ENCODE measurements at places on chromosomes 7 and 10. TPM values are rescaled to one million over a fixed set of nuclear protein-coding genes. Genes with fewer than 3 reads are reported as not detected.
A peak's percentile ranks its signal among the peaks of the same experiment; 100 is the strongest.

DNA sequence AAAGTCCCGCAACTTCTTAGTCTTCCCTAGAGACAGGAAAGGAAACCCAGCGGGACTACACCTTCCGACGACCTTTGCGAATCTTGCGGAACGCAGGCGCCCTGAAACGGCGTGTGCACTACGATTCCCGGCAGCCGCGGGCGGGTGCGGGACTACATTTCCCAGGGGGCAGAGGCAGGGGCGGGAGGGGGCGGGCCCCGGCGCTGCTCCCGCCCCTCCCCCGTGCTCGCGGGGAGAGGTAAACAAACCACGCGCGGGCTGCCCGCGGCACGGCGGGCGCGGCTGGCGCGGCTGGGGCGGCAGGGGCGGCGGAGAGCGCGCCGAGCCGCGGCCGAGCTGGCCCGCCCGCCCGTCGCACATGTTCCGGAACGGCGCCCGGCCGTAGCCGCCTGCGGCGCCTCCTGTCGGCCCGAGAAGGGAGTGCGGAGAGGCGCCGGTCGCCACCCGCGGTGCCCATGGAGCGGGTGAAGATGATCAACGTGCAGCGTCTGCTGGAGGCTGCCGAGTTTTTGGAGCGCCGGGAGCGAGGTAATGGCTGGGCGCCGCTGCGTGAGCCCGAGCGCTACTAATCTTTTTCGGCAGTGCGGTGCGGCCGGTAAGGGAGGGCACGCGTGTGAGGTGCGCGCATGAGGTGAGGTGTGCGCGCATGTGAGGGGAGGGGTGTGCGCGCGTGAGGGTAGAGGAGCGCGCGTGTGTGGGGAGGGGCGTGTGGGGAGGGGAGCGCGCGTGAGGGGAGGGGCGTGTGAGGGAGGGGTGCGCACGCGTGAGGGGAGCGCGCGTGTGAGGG is 18.5 kb downstream of the MXI1 start:
- peak; percentile 93 for DNase-seq

DNA sequence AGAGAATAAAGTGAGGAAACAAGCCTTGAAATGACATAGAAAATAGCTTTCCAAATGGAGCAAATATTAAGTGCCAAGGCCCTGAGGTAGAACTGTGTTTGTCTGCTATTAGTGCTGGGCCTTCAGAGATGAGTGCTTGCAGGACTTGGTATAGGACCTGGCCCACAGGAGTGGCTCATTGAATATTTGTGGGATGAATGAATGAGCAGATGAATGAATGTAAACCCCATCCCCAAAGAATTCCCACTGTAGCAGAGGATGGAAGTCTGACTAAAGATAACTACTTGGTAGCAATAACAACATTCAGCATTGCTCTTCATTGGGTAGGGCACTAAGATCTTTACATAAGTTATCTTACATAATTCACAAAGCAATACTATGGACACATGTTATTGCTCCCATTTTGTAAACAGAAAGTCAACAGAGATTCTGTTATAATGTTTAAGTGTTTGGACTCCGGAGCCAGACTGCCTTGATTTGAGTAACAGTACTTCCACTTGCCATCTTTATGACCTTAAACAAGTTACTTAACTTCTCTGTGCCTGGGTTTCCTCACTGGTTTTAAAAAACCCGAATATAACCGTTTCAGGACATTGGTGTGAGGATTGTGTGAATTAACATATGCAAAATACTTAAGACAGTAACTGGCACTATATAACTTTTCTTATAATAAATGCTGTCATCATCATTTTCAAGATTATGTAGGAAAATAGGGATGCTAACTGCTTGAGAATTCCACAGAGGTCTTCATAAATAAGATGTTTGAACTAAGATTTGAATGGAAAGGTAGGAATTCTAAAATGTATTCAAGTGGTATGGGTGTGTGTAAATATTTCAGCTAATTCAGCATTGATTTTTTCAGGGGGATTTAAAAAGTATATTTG is 141.9 kb downstream of the PRKG1 start:
- peak; percentile 78 for DNase-seq

DNA sequence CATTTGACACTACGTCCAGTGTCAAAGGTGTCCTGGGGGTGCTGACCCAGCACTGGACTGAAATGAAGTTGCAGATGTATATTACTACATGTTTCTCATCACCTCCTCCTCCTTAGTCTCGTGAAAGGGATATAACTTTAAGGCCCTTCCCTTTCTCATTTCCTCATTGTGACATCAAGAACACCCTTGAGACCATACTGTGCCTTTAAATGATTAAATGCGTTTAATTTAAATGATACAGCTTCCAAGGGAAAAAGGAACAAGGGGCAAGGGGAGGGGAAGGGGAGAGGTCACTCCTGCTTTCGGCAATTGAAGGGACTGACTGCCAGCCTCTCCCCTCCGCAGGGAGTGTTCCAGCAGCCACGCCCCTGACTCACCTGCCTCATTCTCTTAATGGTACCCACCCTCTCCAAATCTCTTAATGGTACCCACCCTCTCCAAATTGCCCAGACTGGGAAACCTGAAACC is 80.5 kb upstream of the KMT2E start:
- DNase-seq: no peak

MMP21 gene
- total RNA-seq: not detected
